ENCODE measurements at places on chromosomes 4 and X.

DNA sequence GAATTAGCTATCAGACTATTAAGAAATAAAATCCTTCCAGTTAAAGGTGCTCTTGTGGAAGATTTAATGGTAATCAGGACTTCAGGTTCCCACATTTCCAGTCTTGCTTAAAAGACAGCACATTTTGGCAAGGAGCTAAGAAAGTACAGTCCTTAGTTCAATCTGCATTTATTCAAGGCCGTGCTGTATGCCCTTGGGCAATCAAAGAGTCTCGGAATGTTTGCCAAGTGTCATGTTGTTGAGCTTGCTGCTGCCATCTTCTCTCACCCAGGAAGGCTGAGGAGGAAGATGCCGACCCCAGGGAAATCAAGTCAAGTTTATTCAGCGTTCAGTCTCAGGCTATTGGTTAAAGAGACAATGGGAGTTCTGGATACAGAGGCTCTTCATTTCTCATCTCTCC is 388.1 kb upstream of the IGFBP7 start:
- DNase-seq = no peak

- DNase-seq = no peak
Observed at GRCh38 chr4:40066651-40067050, 10.0 kb downstream of the N4BP2 start.

GRCh38 chr4:180099957-180100356 is 2143.2 kb upstream of the TENM3 start:
- no peak for DNase-seq

DNA sequence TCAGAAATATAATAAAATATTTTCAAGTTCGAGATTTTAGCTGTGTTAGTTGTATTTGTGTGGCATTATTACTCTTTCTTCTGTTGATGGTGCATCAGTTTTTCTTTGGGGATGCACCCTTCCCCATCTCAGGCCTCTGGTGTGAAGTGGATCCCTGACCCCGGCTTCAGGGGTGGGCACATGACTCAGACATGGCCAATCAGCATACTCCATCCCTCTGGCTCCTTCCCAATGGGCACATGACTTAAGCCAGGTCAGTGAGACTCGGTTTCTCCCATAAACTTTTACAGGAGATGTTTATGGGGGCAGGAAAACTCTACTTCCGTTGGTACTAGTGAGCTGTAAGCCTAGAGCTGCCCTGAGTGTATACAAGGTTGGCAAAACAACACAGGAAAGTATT is 3.0 kb upstream of the KIT start:
- no peak for DNase-seq

DNA sequence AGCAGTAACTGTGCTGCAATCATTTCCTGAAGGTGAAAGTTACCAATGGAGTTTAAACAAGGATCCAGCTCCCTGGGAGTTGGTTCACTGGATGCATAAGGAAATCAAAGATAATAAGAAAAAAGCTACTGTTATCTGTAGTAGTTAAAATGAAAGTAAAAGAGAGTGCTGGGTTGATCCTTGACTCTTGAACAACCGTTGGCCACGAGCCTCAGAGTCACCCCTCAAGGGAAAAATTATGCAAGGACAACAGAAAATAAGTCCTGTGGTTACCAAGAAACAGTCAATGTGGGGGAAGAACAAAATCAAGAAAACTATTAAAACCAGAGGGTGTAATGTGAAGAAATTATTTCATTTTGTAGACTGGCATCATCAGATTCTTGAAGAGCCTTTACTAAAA is 49.7 kb upstream of the DDIT4L start:
- no peak for DNase-seq

DNA sequence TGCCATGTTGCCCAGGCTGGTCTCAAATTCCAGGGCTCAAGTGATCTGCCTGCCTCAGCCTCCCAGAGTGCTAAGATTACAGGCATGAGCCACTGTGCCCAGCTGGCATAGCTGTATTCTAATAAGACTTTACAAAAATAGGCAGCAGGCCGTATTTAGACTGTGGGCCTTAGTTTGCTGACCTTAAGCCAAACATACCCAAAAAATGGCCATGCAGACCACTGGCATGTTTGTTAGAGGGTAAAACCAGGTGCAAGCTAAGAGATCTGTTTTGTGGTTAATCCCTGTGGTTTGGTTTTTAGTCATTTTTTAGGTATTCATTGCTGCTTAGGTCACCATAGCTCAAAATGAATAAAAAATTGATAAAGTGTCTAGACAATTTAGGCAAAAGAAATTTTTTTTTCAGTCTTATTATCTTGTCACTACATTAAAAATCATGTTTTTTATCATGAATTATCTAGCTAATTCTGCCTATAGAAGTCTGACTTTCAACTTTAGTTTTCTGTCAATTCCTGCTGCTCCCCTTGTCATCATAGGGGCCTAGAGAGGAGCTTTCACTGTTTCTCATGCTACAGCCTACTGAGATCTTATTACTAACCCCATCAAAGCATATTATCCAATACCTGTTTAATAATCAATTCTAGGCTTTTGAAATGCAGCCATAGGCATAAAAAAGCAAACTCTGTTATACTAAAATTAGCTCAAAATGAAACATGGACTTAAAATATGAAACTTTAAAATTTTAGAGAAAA is 7.5 kb upstream of the SPINK2 start:
- no peak for DNase-seq

GRCh38 chr4:39014028-39014427 is 18.2 kb downstream of the TMEM156 start:
- DNase-seq = no peak

DNA sequence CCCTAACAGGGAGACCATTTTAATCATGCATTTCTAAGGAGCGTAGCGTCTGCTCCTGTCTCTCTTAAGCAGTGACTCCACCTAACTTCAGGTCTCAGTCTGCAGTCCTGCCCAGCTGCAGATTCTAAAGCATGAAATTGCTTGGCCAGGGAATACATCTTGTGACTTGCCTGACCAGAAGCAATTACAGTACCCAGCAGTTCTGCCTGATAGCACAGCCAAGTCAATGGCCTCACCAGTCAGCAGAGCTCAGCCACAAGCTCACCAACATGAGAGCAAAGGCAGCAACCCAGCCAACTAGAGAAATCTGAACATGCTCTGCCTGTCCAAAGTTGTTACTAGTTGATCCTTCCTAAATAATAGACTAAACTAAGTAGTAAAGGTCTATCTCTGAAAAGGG is 2011.9 kb upstream of the PCDH10 start:
- no peak for DNase-seq

Measured in left lung (tissue), 14 donors.